Central memory CD4-positive, alpha-beta T cell (primary cell): ENCODE measurements at places on chromosomes 12 and 14.

DNA sequence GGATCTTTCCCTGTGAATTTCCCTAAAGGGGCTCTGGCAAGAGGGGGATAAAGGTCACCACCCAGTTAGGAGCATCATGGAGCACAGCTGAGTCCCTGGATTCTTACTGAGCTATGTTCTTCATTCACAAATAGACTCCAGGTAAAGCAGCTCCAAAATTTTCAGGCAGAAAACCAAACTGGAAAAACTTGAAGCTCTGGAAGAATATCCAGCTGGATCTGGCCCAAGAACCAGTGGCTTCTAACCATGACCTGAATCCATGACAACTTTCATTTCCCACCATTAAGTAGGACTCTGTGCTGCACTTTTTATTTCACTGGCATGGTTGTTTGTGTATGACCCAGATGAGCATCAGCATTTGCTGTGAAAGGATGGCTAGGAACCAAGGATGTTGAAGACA is 180.4 kb upstream of the FKBP4 start:
- no peak for DNase-seq

- no peak for DNase-seq
Observed at GRCh38 chr14:101948666-101949216, 15.6 kb upstream of the DYNC1H1 start.

DNA sequence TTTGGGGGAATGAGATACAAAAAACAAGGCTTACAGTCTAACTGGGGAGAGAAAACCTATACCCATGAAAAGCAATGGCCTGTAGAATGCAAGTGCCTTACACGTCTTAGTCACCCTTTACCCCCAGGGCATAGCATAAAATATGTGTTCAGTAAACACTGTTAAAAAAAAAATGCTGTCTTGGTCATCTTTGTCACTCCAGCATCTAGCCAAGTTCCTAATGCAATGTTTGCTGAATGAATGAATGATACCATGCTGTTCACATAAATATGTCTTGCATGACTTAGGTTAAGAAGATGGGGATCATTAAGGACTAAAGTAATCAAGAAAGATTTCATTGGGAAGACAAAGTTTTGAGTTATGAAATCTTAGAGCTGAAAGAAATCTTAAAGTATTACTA is 38.5 kb downstream of the PPP2R5E start:
- DNase-seq, result no peak

DNA sequence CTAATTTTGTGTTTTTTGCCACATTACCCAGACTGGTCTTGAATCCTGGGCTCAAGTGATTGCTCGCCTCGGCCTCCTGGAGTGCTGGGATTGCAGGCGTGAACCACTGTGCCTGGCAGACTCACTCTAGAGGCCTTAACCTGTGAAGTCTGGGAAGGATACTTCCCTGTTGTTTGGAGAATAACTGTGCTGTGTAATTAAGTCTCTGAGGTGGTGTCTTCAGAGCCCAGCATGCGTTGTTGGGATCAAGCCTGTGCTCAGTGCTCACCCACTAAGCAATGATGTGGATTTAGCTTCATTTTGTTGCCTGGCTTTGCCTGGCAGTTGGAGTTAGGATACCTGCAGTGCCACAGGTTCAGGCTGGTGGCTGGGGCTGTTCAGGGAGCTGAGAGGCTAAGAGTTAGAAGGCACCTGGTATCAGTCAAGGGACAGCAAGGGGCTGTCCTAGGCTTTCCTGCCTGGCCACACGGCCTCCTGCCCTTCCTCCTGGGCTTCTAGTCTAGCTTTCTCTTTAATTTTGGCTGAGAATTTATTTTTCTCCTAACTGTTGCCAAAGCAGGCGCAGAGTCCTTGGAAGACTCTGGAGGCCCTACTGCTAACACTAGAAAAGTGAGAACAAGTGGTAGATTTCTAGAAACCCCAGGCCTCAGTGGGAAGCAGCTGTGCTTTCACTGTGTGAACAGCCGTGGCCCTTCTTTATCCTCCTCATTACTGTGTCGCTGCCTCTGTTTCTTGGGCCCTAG is 38.5 kb downstream of the EP400 start:
- no peak for DNase-seq

DNA sequence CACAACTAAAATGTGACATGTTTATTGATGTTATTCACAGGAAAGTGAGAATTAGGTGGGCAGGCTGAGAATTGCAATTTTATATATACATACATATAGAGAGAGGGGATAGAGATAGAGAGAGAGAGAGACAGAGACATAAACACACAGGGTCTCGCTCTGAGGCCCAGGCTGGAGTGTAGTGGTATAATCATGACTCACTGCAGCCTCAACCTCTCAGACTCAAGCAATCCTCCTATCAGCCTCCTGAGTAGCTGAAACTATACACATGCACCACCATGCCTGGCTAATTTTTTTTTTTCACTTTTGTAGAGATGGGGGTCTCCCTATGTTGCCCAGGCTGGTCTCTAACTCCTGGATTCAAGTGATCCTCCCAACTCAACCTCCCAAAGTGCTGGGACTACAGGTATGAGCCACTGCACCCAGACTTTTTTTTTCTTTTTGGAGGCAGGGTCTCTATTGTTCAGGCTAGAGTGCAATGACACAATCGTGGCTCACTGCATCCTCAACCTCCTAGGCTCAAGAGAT is 49.1 kb downstream of the R3HDM2 start:
- DNase-seq, result no peak
